ENCODE measurements at places on chromosomes 16 and 17.

- no peaks in the 10 kb centered on the region for H3K36me3 ChIP-seq
- peak; percentile 24 for DNase-seq
- H3K4me1 ChIP-seq, result peaks cover 27% of the 10 kb centered on the region
Observed at GRCh38 chr17:50922721-50923405, 56.7 kb upstream of the TOB1 start.

DNA sequence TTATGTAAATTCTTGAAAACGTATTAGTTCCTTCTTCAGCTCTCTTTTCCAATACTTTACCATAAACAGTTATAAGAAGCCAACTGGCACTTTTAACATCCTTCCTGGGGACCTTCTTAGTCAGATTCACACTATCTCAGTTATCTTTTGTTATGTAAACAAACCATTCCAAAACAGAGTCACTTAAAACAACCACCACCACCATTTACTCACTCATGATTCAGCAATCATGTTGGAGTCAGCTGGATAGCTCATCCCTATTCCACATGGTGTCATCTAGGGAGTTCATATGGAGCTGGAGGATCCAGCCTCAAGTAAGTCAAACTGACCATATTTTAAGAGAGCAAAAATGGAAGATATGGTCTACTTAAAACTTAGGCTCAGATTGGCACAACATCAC is 240.3 kb upstream of the IRX3 start:
- no peaks in the 10 kb centered on the region for H3K4me1 ChIP-seq
- H3K4me3 ChIP-seq, result no peak overlapping the region
- H3K36me3 ChIP-seq, result no peaks in the 10 kb centered on the region
- H3K27ac ChIP-seq, result no peak overlapping the region
- no peaks in the 10 kb centered on the region for H3K27me3 ChIP-seq

- H3K27me3 ChIP-seq, result no peaks in the 10 kb centered on the region
- H3K27ac ChIP-seq, result peak overlapping the region; percentile 90
- no peak for DNase-seq
- no peaks in the 10 kb centered on the region for H3K36me3 ChIP-seq
- peak overlapping the region; percentile 63 for H3K4me3 ChIP-seq
Observed at GRCh38 chr17:7393613-7394451, 493 bp downstream of the PLSCR3 start.

DNA sequence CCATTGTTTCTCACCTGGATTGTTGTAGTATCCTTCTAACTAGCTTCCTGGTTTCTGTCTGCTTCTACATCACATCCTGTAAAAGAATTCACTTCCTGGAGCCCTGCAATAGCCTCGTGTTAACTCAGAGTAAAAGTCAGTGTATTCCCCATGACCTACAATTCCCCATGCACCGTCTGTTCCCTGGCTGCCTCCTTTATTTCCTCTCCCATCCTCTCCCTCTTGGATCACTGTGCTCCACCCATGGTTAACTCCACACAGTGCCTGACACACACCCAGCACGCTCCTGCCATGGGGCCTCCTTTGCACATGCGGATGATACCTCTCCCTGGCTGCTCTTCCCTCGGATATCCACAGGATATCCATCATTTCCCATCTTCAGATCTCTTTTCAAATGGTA is 301.4 kb upstream of the IRX3 start:
- H3K4me1 ChIP-seq, result no peaks in the 10 kb centered on the region
- no peak for DNase-seq
- no peak overlapping the region for H3K27ac ChIP-seq
- H3K4me3 ChIP-seq, result no peak overlapping the region
- H3K27me3 ChIP-seq, result no peaks in the 10 kb centered on the region

GRCh38 chr16:77674888-77675287 is 47.4 kb upstream of the NUDT7 start:
- no peaks in the 10 kb centered on the region for H3K36me3 ChIP-seq
- no peak for DNase-seq
- no peak overlapping the region for H3K4me3 ChIP-seq
- no peak overlapping the region for H3K27ac ChIP-seq

DNA sequence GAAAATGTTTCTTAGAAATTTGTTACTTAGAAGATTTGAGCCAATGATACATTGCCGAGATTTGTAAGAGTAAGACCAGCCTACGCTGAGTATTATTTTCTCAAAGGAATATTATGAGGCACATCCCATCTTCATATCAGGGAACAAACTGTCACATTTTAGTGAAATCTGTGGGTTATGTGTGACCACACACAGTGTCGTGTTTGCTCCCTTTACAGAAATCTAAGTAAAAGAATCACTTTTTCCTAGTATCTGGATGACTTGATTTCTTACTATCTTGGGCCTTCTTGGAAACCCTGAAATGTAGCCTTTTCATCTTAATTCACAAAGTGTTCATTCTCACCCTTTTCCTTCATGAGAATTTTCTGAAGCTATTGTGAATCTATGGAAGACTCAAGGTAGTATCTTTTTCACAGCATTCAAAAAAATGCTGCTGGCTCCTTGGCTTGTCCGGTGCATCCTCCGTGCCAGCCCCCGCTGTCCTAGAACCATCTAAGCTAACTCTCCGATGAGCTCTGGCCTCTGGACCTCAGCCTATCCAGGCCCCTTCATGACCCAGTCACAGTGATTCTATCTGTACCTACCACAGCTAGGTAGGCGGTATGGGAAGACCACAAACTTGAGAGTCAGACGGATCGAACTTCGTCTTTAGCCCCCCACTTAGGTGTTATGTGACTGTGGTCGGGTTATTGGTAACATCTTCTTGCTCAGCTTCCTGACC is 524.3 kb downstream of the MAF start:
- no peaks in the 10 kb centered on the region for H3K27me3 ChIP-seq
- no peak overlapping the region for H3K4me3 ChIP-seq
- no peaks in the 10 kb centered on the region for H3K4me1 ChIP-seq
- no peak for DNase-seq
- no peak overlapping the region for H3K27ac ChIP-seq

GRCh38 chr17:6867849-6868248 is 36.3 kb upstream of the TEKT1 start:
- no peak overlapping the region for H3K4me3 ChIP-seq
- H3K27me3 ChIP-seq, result no peaks in the 10 kb centered on the region
- H3K27ac ChIP-seq, result no peak overlapping the region
- no peak for DNase-seq
- H3K4me1 ChIP-seq, result no peaks in the 10 kb centered on the region
- no peaks in the 10 kb centered on the region for H3K36me3 ChIP-seq

GRCh38 chr17:77756846-77757560 is 201.5 kb upstream of the TNRC6C start:
- no peak overlapping the region for H3K4me3 ChIP-seq
- H3K4me1 ChIP-seq, result no peaks in the 10 kb centered on the region
- no peak for DNase-seq
- no peak overlapping the region for H3K27ac ChIP-seq
- no peaks in the 10 kb centered on the region for H3K36me3 ChIP-seq
- no peaks in the 10 kb centered on the region for H3K27me3 ChIP-seq

DNA sequence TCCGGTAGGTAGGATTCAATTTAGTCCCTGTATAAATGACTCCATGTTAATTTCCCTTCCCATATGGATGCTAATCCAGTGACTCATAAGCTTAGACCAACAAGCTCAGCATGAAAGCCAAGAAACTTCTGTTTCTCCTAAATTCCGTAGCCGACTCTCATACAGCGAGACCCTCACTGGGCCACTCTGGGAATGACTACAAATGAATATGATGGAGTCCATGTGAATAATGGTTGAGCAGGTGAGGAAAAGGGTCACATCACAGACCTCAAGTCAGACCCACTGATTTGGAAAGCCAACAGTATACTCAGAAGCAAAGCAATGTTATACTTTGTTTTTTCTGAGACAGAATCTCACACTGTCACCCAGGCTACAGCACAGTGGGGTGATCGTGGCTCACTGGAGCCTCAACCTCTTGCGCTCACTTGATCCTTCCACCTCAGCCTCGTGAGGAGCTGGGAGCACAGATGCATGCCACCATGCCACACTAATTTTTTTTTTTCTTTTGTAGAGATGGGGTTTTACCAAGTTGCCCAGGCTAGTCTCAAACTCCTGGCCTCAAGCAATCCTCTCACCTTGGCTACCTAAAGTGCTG is 14.6 kb downstream of the RSL1D1 start:
- H3K36me3 ChIP-seq, result peaks cover 55% of the 10 kb centered on the region
- H3K27me3 ChIP-seq, result no peaks in the 10 kb centered on the region
- no peak overlapping the region for H3K27ac ChIP-seq

DNA sequence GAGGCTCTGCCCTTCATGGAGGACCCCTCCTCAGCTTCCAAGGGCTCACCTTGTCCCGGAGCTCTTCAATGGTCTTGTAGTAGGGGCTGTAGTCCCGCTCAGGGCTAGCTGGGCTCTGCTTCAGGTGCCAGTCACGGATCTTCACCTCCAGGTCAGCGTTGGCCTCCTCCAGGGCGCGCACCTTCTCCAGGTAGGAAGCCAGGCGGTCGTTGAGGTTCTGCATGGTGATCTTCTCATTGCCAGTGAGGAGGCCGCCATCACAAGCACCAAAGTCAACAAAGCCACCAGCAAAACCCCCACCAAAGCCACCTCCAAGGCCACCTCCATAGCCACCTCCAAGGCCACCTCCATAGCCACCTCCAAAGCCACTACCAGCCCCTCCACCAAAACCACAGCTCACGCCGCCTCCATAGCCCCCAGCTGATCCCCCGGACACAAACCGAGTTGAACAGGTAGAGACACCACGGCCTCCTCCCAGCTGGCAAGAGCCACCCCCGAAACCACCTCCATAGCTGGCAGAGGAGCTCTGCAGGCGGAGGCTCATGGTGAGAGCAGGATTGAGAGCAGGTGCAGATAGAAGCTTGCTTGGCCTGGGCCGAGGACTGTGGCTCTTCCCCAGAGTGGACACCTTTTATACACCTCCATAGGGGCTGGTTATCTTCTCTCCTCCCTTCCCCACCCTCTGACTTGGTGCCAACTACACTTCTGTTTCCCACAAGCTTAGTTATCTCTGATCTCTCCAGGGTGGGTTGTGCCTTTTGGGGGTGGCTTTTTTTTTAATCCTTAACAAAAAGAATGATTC is at the start of gene KRT13:
TSS of gene KRT13 (minus strand) at position 606 of the 802 bp plus-strand sequence. CDS start at position 544, 62 bp downstream.
- H3K4me1 ChIP-seq, result no peaks in the 10 kb centered on the region
- H3K36me3 ChIP-seq, result no peaks in the 10 kb centered on the region
- H3K27ac ChIP-seq, result no peak within 1 kb of the TSS
- DNase-seq, result no peak
- H3K4me3 ChIP-seq, result no peak within 1 kb of the TSS

DNA sequence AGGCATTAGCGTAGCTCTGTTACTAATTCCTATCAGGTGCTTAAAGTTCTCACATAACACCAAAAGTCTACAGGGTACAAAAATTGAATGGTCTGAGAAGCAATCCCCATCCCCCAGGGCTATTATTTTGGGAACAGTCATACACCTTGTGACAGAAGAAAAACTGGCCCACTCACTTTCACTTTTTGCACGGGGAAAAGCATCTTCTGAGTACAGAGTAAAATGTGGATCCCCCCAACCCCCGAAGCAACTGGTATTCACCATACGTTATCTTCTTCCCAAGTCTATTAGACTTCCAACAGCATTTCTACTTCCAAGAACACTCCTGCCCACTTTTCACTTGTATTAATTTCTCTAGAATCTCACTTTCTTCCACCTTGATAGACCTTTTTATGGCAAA is 11.8 kb downstream of the GGA3 start:
- peaks cover 5% of the 10 kb centered on the region for H3K36me3 ChIP-seq
- no peaks in the 10 kb centered on the region for H3K27me3 ChIP-seq
- no peak for DNase-seq
- H3K4me1 ChIP-seq, result no peaks in the 10 kb centered on the region

DNA sequence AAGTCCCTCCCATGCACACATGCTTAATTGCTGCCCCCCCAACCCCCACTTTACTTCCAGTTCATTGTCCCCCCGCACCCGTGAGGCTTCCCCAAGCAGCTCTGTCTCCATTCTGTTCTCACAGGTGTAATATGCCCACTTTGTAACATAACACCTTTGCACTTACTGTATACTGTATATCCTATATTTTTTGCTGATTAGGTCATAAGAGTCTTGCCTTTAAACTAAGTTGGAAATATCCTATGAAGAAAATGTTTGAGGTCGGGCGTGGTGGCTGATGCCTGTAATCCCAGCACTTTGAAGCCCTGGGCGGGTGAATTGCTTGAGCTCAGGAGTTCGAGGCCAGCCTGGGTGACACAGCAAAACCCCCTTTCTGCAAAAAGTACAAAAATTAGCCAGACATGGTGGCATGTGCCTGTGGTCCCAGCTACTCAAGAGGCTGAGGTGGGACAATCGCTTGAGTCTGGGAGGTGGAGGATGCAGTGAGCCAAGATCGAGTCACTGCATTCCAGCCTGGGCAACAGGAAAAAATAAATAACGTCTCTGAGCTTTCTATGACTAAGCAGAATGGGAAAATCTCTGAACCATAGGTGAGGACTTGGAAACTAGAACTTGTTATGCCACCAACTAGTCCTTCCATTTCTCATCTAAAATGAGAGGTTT is 76.1 kb downstream of the TNRC6C start:
- no peaks in the 10 kb centered on the region for H3K36me3 ChIP-seq
- H3K4me3 ChIP-seq, result no peak overlapping the region
- H3K27ac ChIP-seq, result no peak overlapping the region

GRCh38 chr16:745739-746138 is 4.9 kb upstream of the CIAO3 start:
- no peaks in the 10 kb centered on the region for H3K4me1 ChIP-seq
- H3K4me3 ChIP-seq, result no peak overlapping the region

DNA sequence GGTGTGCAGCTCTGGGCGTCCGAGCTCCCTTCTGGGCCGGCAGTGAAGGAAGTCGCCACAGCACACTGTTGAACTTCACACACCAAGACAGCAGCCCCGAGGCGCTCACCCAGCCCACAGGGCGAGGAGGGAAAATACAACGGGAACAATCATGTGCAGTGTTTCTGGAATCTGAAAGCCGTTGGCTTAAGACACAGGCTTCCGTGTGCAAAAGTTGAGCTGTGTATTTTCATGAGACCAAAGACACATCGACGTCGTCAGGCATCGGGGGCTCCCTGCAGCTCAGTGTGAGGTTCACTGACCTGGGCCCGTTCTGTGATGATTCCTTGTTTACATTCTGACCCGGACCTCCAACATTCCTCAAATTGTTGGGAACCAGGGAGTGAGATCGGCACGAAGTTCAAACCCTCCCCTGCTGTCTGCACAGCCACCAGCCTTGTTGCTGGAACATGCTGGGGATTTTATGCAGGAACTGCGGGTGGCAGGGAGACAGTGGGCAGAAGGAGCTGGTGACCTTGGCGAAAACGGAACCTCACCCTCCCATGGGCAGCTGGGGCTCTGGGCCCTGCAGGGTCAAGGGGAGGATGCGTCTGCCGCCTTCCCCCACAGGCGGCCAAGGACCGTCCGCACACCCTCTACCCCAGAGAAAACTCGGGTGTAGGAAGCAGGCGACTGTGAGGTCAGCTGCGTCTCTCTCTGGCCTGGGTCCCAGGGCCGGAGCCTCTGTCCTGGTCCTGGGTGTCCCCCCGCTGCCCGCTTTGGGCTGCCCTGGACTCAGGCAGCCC is 72.2 kb downstream of the METRNL start:
- H3K4me1 ChIP-seq, result no peaks in the 10 kb centered on the region
- DNase-seq, result no peak
- no peaks in the 10 kb centered on the region for H3K36me3 ChIP-seq
- H3K4me3 ChIP-seq, result no peak overlapping the region

GRCh38 chr16:80441935-80442334 is 98.9 kb upstream of the DYNLRB2 start:
- no peaks in the 10 kb centered on the region for H3K36me3 ChIP-seq
- H3K4me1 ChIP-seq, result no peaks in the 10 kb centered on the region
- DNase-seq, result no peak
- H3K27me3 ChIP-seq, result no peaks in the 10 kb centered on the region

- no peaks in the 10 kb centered on the region for H3K36me3 ChIP-seq
- H3K27ac ChIP-seq, result no peak overlapping the region
- H3K27me3 ChIP-seq, result no peaks in the 10 kb centered on the region
- no peak overlapping the region for H3K4me3 ChIP-seq
- H3K4me1 ChIP-seq, result no peaks in the 10 kb centered on the region
- DNase-seq, result no peak
Observed at GRCh38 chr16:76941113-76941512, 249.9 kb upstream of the MON1B start.

- H3K36me3 ChIP-seq, result no peaks in the 10 kb centered on the region
- no peaks in the 10 kb centered on the region for H3K4me1 ChIP-seq
- no peak overlapping the region for H3K4me3 ChIP-seq
- no peak for DNase-seq
Observed at GRCh38 chr16:13093661-13094060, 192.3 kb downstream of the SHISA9 start.

All from pancreas (tissue), 10 donors.